Hepatocyte (in vitro differentiated cells): ENCODE measurements at places on chromosomes 12 and 14.

DNA sequence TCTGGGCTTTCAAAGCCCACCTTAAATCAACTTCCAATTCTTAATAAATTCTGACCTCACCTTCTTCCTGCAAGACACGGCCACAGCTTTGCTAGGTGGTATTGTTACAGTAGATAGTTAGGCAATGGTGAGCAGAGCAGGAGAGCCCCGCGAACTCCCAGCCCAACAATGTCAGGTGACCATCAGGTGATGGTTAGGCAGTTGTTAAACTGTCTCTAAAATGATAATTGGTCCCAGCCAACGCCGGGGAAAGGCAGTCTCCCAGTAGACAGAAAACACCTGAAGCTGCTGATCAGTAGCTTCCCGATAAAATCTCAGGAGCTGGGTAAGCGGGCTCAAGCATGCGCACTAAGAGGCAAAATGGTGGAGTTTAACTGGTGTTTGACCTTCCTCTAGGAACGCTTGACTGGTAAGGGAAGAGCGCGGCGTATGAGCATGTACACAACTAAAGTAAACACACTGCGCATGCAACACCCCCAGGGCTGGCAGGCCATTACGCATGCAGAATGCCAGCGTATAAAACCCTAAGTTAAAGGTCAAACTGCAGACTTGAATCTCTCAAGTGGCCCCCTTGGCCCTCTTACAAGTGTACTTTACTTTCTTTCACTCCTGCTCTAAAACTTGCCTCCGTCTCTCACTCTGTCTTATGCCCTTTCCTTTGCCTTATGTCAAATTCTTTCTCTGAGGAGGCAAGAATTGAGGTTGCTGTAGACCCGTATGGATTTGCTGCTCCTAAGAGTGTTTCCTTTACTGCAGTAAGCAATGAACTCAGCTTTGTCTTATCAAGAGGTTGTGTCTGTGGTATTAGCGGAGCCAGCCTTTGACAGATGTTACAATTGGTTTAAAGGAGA is 113.5 kb downstream of the C12orf75 start:
- DNase-seq, result no peak

DNA sequence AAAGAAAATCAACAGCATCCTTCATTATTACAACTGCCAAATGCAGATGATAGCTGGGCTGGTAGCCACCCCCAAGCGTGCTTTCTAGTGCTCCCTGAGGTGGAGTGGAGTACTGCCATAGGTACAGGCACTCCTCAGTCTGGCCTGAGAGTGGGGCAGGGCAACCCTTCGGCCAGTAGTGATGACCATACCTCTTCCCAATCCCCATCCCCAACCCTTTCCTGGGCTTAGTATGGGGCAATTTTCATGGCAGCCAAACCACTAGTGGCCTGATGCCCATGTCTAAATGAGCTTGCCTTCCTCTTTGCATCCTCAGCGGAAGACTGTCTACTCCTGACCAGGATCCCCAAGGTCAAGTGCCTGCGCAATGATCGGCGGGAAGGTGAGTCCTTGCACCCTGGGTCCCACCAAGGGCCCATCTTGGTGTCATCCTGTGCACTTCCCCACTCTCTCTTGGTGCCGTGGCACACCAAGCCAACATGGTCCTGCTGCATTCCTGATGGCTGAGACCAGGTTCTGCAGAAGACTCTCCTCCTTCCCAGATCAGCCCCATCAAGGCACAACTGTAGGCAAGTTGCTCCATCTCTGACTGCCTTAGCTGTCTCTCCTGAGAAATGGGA is 65.8 kb downstream of the GALNT16 start:
- no peak for DNase-seq

DNA sequence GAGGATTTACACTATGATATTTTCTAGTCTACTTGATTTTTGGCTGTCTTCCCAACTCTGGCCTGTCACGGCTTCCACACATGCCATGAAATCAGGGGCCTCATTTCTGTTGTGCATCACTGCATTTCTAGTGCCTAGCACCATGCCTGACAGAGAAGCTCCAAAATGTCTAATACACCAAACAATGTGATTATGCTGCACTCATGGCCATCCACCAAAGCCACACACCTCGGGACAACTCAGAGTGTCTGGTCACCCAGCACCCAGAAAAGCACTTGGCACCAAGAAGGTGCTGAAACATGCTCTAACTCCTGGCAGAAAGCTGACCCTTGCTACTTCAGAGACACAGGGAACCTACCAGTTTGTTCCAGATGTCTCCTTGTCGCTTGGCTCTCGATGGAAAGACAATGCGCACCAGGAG is 11.3 kb downstream of the GCN1 start:
- DNase-seq, result no peak

DNA sequence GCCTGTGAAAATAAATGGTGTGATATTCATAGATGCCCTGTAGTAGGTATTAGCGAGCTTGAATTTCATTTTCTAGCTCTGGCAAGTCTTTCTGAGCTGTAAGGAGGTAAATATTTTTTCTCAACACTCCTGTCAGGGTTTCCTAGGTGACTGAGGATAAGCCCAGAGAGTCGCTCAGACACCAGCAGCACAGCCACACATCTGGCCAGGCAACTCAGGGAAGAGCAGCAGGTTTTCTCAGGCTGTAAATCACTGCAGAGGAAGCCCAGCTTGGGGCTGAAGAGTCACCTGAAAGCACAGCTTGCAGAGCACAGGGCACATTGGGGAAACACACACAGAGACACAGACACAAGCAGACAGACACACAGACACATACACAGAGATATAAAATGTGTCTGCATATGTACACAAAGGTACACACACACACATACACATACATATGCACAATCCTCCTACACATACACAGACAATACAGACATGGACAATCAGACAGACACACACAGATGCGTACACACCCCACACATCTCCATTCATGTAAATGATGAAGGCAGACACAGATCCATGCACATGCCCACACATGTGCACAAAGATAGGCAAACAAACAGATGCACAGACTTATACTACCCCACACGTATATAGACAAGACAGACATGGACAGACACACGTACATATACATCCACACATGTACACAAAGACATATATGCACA is 232.0 kb upstream of the TMTC1 start:
- peak; percentile 15 for DNase-seq

GRCh38 chr14:67487937-67488893 is at the start of gene TMEM229B:
Gene TMEM229B (minus strand): TSS chr14:67488721. CDS start chr14:67473923, 14,798 bp downstream.
- no peak for DNase-seq
